ENCODE measurements at places on chromosomes 11 and 22. TPM values are rescaled to one million over a fixed set of nuclear protein-coding genes. Genes with fewer than 3 reads are reported as not detected.

The ZP1 gene
- not detected for total RNA-seq

The LARGE1 gene
- total RNA-seq: 0.58 TPM

DNA sequence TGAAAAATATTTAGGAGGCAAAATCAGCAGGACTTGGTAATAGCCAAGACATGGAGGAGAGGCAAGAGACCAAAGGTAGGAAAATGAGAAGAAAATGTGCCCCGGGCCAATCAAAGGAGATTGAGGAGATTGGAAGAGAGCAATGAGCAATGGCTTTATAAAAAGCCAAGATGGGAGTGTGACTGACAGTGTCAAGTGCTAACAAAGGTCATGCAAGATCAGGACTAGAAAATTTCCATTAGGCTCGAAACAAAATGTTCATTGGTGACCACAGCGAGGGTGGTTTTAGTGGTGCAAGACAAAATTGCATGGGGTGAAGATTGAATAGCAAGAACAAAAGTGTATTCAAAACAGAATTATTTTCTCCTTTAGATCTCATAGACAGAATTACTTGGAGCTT lies 45.2 kb upstream of the TBCEL start:
- H3K36me3 ChIP-seq: no peaks in the 10 kb centered on the region
- DNase-seq: no peak
- H3K4me3 ChIP-seq: no peak overlapping the region
- H3K4me1 ChIP-seq: no peaks in the 10 kb centered on the region

- H3K27ac ChIP-seq: no peak overlapping the region
- DNase-seq: no peak
- peaks cover 27% of the 10 kb centered on the region for H3K4me1 ChIP-seq
- peaks cover 8% of the 10 kb centered on the region for H3K36me3 ChIP-seq
Observed at GRCh38 chr11:121032546-121032945, 8.6 kb downstream of the TBCEL start.

- H3K27me3 ChIP-seq: no peaks in the 10 kb centered on the region
- no peak for DNase-seq
- H3K36me3 ChIP-seq: peaks cover 6% of the 10 kb centered on the region
Observed at GRCh38 chr22:44686873-44687600, 15.0 kb upstream of the PRR5 start.

DNA sequence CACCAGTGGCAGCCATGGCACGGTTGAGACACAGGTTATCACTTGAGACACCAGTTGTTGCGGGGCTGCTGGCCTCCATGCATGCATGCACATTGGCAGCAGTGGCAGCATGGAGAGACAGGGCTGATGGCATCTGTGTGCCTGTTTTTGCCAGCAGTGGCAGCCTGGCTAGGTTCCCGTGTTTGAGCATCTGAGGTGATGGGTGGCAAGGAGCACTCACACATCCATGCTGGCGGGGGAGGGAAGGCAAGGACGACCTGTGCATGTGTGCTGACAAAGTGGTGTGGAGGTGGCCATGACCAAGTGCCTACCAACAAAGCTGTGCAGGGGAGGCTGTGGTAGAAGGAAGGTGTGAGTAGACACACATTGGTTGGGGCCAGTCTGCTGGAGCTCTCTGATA lies 133.5 kb downstream of the CNTN5 start:
- H3K27me3 ChIP-seq: no peaks in the 10 kb centered on the region
- no peaks in the 10 kb centered on the region for H3K36me3 ChIP-seq
- no peak overlapping the region for H3K4me3 ChIP-seq
- no peaks in the 10 kb centered on the region for H3K4me1 ChIP-seq
- no peak for DNase-seq

- no peaks in the 10 kb centered on the region for H3K4me1 ChIP-seq
- no peak overlapping the region for H3K4me3 ChIP-seq
- H3K27me3 ChIP-seq: no peaks in the 10 kb centered on the region
- no peaks in the 10 kb centered on the region for H3K36me3 ChIP-seq
Observed at GRCh38 chr22:25900880-25901279, 158.9 kb downstream of the MYO18B start.

DNA sequence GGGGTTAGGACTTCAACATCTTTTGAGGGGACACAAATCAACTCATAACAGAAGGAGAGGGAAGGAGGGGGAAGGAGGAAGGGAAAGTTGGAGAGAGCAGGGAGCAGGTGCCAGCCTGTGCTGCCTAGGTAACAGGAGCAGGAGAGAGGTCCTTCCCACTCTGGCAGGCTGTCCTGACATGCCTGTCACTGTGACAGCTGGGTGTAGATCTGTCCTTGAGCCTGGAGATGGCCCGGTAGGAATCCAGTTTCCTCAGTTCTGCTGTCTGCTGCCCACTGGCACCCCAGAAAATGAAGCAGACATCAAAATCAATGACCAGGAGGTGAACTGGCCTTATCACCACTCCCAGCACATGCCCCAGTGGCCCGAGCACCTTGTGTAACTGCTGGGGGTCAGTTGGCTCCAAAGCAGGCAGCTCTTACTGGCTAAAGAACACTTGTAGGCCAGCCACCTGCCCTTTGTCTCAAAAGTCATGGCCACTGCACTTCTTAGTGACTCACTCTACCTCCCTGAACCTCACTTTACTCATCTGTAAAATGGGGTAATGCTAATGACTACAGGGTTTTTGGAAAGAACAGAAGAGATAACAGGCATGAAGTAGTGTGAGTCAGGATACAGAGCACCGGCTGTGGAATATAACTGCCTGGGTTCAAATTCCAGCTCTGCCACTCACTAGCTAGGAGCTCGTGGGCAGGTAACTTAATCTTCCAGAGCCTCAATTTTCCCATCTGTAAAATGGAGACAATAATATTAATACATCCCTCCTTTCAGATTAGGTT lies 8.0 kb upstream of the TSPAN18 start:
- H3K4me3 ChIP-seq: no peak overlapping the region
- H3K4me1 ChIP-seq: no peaks in the 10 kb centered on the region
- DNase-seq: no peak
- peaks cover 15% of the 10 kb centered on the region for H3K27me3 ChIP-seq
- H3K36me3 ChIP-seq: no peaks in the 10 kb centered on the region

DNA sequence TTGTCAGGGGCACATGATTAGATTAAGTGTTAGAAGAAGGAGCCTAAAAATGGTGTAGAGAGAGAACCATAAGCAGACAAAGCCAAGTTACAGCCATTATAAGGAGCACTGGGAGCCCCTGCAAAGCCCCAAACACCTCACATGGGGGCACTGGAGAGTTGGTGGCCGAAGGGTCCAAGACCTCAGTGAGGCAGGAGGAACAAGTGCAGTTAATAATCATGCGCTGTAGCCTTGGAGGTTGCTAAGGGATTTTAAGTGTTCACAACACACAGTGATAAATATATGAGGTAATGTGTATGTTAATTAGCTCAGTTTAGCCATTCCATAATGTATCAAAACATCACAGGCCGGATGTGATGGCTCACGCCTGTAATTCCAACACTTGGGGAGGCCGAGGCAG lies 54.4 kb upstream of the JAM3 start:
- DNase-seq: no peak
- no peaks in the 10 kb centered on the region for H3K36me3 ChIP-seq
- H3K27me3 ChIP-seq: peaks cover 70% of the 10 kb centered on the region
- no peak overlapping the region for H3K4me3 ChIP-seq

GRCh38 chr11:32213223-32213622 lies 122.3 kb downstream of the RCN1 start:
- H3K4me1 ChIP-seq: no peaks in the 10 kb centered on the region
- H3K4me3 ChIP-seq: no peak overlapping the region
- no peaks in the 10 kb centered on the region for H3K36me3 ChIP-seq
- no peak overlapping the region for H3K27ac ChIP-seq

- no peaks in the 10 kb centered on the region for H3K36me3 ChIP-seq
- H3K4me1 ChIP-seq: no peaks in the 10 kb centered on the region
- H3K27me3 ChIP-seq: no peaks in the 10 kb centered on the region
- no peak for DNase-seq
- no peak overlapping the region for H3K4me3 ChIP-seq
Observed at GRCh38 chr11:80432057-80432456, 991.2 kb upstream of the TENM4 start.

All from activated CD8-positive, alpha-beta memory T cell treated with anti-CD3 and anti-CD28 coated beads, Interleukin-2, amount 10 ng/mL, durations not matched to agents 7 days and 5 days (primary cell).